Stimulated activated CD8-positive, alpha-beta memory T cell treated with anti-CD3 and anti-CD28 coated beads, Interleukin-7, amount 100 ng/mL, for 1 hour (primary cell): ENCODE measurements at places on chromosomes 4 and X.

- no peak for DNase-seq
Observed at GRCh38 chr4:150232029-150232428, 153.8 kb downstream of the DCLK2 start.

- no peak for DNase-seq
Observed at GRCh38 chrX:118448273-118448783, 47.3 kb upstream of the DOCK11 start.

GRCh38 chr4:47786958-47787370, 50.9 kb downstream of the CORIN start:
- no peak for DNase-seq

DNA sequence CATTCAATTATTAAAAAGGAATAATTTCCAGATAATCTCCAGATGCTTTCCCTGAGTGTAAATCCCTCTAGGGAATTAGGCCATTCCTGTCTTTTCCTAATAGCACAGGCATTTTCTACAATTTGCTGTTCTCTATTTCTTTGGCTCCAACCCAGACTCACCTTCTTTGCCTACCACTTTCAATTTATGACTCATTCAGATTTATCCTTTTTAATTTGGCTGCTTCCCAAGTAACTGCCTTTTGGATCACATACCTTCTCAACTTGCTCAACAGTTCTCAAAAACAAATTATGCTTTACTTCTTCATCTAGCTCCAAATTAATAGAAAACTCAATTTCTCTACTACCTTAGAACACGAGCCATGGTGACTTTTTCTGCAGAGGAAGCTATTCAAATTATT, 1166.3 kb upstream of the PCDH7 start:
- no peak for DNase-seq

DNA sequence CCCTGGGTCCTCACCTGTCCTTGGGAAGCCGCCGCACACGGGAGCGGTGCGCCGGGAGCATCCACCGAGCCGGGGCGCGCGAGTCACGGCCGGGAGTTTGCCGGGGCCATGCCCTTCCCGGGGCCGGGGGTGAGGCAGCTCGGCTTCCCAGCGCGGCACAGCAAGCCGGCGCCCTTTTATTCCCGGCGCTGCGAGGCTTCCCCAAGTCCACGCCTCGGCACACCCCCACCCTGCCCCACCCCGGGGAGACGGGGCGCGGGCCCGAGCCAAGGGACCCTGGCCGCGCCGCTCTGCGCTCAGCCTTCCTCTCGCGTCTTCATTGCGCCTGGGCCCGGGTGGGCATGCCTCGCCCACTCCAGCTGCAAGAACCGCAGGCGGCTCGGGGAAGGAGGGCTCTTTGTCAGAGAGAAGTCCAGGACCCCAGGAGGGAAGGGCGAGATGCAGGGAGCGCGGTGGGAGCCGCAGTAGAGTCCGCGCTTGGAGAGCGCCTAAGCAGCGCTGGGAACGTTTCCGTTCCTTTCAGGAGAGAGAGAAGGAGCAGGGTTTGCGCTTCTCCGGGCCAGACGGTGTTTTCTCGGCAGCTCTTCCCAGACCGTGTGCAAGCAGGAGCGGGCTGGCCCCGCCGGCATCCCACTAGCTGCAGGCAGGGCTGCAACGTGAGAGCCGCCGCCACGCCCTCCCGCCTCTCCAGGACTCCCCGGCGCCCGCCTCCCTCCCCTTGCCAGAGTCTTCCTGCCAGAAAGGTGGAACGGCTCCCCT, at the start of gene MXRA5:
MXRA5 (minus strand) TSS at position 152 of the 759 bp plus-strand sequence. CDS start 2,819 bp downstream, outside the sequence.
- no peak for DNase-seq

DNA sequence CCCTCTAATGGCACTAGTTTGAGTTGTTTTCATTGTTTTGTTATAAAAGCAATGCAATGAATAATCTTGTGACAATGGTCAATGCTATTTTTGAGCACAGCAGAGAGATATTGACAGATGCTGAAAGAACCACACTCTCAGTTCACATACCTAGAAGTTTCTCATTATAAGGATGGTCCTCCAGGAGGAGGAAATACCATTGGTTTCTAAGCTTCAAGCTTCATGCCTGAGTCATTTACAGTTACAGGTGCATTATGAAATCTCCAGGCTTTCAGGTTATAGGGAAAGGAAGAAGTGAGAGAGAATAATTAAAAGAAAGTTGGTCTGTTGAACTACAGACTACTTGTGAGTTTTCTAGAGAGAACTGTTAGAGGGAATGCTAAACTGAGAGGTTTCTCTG, 75.3 kb downstream of the PWWP3B start:
- DNase-seq: no peak

DNA sequence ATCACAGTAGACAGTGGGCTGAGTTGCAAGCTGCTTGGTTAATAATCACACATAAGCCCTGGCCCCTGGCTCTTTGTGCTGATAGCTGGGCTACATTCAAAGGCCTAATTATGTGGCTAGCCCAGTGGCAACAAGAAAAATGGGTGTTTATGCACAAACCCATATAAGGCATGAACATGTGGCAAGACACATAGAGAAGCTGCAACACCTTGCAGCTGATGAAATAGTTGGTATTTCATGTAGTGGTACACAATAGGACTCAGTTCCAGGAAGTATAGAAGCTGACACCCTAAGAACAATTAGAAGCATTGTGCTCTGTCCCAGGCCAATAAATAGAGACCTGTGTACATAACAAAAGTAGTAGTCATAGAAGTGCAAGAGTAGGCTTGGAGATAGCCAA, 14.6 kb upstream of the ZNF630 start:
- DNase-seq: no peak

- no peak for DNase-seq
Observed at GRCh38 chr4:2949782-2950125, 13.5 kb downstream of the NOP14 start.

DNA sequence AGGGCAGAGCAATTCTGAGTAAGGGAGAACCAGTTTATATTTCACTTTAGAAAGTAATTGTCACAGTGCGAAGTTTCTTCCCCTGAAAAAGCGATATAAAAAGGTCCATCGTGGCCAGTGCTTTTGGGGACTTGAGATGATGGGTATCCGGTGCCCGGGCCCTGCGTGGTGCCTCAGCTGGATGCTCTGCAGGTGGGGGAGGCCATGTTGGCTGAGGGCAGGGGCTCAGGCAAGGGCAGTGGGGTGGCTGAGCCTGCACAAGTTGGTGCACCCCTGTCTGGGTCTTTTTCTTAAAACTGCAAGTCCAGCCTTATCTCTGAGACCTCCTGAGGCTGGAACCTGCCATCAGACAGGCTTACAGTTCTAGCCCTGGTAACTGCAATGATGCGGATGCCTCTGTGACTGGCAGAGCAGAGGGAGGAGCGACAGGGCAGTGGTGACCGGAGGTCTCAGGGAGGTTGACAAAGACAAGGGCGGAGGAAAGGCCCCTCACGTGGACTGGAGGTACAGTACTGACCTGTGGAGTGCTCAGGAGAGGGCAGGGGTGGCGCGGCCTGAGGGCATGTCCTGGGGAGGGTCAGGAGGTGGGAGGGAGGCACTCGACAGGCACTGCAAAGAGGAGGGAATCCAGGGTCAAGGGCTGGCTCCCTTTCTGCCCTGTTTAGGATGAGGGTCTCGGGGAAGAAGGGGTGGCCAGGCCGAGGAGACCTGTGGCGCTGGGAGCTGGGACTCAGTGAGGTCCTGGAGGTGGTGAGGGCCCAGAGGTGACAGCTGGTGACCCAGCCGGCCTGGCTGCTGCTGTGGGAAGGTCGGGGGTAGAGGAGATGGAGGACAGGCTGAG, 1.8 kb downstream of the RGS12 start:
- no peak for DNase-seq

- DNase-seq: no peak
Observed at GRCh38 chr4:100288161-100288560, 97.9 kb upstream of the DDIT4L start.

GRCh38 chr4:185536411-185536709, 1.1 kb upstream of the PDLIM3 start:
- DNase-seq: no peak

DNA sequence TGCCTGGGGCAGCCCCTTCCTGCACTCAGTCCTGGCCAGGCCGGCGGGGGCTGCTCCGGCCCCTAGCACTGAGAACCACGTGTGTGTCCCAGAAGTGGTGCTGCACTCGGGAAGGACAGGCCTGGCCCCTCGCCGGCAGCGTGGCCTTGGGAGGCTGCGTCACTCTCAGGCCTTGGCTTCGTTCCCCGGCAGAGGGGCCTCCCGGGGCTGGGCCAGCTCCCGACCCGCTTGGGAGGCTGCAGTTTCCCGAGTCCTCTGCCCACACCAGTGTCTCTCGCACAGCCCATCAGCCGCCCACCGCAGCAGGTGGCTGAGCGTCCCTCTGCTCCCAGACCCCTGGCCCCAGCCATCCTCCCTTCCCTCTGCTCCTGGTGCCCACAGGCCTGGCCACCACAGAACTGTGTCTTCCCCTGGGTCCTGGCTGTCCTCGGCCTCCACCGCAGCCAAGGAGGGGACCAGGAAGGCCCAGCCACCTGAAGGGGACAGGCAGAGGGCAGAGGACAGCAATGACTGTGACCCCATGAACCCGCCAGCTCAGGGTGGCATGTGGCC, 10.9 kb upstream of the CPLX1 start:
- no peak for DNase-seq

DNA sequence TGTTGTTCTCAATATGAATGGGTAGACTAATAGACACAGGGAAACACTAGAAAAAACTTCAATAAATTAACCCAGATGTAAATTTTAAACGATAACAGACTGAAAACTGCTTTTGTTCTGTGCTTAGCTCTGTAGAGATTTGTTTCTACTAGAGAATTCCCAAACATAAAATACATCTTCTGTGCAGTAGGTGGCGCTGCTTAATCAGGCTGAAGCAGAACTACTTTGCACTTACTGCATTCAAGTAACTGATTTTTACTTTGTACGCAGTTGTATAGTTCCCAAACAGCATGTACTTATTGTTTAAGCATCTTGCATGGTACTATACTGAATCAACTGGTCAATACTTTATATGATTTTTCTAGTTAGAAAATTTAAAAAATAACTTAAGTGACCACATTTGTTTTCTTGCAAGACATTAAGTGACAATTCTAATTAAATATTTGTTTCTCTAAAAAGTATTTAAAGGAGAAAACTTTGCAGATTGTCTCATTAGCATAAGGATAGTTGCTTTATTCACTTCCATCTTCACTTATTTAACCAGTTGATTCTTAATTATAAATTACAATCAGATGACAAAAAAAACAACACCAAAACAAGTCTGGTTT, 490.6 kb downstream of the IL15 start:
- DNase-seq: peak; percentile 1

GRCh38 chr4:87188932-87189331, 31.5 kb downstream of the KLHL8 start:
- DNase-seq: no peak
